ENCODE measurements at places on chromosomes 3 and 15.

DNA sequence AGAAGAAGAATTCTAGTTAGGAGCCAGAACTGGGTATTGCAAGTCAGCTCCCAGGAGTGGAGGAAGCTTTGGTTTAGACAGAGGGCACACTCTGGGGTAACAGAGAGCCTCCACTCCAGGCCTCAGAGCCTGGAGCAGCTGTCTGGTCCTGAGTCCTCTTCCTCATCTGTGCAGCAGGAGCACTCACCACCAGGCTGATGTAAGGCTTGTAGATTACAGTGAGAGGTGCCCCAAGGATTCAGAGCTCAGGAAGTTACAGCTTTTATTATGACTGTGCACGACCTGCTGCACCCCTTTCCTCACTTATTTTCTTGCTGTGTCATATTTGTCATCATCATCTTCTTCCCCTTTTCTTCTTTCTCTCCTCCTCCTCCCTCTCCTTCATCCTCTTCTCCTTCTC, 210.4 kb downstream of the ATP10A start:
- DNase-seq, result no peak

- DNase-seq, result no peak
These were observed 33.4 kb downstream of the MYO1E start for GRCh38 chr15:59339252-59339672.

- DNase-seq, result no peak
These were observed 203.9 kb downstream of the VGLL3 start for GRCh38 chr3:86787091-86787490.

DNA sequence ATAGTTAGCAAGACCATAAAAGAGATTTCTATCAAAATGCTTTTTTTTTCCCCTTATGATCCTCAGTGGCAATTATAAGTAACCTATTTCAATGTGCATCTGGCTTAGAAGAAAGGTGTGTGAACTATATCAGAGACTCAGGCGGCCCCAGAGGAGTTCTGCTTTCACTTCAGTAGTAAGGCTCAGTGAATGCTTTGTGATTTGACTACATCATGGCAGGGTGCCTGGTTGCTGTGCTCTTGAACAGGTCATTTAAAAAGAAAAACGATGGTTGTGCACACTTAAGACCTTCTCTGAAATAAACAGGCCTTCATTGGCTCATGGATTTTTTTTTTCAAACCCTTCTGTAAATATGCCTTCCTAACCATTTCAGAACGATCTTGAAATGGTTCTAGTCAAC, 400.4 kb upstream of the RARB start:
- DNase-seq, result no peak

DNA sequence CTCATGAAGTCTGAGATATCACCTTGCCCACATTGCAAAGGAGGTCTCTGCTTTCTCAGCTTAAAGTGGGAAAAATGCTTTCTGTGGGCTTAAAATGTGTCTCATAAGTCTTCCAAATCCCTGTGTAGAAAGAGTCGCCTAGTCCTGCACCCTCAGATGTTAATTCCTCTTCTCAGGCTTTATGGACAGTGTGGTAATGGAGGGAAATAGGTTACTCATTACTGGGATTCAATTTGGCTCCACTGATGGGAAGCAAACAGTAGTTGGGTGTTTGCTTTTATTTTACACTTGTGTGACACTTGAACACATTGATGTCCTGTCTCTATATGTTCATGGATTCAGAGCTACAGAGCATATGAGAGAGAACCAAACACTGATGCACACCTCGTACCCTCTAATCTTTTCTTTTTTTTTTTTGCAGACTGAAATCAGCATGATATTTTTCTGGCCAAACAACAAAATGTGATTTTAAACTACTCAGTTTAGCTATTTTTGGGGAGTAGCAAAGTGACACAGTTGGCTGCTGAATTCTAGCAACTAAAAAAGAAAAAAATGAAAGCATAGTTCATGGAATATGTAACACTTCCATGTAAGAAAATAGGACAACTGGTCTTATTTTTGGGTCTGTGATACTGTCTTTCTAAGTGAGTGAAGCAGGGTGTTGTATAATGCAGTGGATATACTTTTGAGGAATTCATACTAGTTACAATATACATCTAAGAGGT, 8.6 kb downstream of the PTPRG start:
- no peak for DNase-seq

DNA sequence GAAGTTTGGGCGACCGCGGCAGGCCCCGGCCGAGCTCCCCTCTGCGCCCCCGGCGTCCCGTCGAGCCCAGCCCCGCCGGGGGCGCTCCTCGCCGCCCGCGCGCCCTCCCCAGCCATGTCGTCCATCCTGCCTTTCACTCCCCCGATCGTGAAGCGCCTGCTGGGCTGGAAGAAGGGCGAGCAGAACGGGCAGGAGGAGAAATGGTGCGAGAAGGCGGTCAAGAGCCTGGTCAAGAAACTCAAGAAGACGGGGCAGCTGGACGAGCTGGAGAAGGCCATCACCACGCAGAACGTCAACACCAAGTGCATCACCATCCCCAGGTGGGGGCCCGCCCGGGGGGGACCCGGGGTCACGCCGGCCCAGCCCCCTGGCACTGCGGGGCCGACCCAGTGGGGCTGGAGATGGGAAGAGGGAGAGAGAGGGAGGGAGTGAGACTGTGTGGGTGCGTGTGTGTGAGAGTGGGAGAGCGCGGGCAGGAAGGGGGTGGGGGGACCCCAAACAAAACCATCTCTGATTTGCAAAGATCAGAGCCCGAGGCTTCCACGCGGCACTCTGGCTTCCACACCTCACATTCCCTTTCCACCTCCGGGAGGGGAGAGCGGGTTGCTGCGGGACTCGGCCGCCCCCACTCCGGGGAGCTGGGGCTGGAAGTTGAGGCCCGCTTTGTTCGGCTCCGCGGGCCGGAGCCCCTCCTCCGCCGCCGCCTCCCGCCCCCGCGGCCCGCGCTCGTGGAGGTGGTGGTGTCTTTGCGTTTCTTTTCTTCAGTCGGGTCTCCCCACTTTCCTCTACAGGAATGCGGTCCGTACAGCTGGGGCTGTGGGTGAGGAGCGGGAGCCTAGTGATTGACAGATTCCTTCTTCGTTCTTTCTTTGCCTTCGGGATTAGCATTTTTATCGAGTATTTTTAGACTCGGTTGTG, 898 bp downstream of the SMAD3 start:
- DNase-seq, result peak; percentile 52

DNA sequence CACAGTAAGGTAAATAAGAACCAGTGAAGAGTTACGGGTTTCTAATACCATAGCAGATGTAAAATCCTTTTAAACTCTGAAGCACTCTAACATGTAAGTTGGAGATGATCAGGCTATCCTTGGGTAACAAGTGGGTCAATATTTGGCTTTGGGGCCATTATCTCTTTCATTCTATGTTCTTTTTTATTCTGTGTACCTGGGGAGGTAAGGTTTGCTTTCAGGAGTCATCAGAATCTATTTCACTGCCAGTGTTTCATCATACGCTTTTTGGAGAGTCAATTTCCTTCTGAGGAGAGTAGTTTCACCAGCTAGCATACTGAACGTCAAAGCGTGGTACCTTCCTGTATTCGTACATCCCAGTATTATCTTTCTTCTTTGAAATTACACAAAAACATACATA, 166.5 kb downstream of the GMNC start:
- no peak for DNase-seq

DNA sequence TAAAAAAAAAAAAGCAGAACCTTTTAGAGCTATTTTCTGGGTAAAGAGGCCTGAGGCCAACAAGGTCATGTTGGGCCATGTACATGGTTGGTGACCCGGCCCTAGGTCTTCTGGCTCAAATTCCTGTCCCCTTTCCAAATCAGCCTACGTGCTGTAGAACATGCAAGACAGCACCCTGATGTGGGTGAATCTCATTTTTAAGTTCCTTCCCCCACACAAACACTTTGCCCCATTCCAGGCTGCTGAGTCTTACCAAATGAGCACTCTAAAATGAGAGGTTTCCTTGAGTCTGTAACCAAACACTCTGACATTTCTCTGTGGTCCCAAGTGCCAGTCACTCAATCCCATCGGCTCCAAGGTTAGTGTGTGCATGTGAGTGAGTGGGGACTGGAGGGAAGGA, 9.4 kb downstream of the BCL6 start:
- no peak for DNase-seq

Measured in HuH-7.5 (cell line).